Suppressor macrophage treated with lipopolysaccharide for 1 hour (primary cell): ENCODE measurements at places on chromosomes 6 and 20.

GRCh38 chr20:62944184-62944583 lies 6.2 kb downstream of the GID8 start:
- DNase-seq = no peak

DNA sequence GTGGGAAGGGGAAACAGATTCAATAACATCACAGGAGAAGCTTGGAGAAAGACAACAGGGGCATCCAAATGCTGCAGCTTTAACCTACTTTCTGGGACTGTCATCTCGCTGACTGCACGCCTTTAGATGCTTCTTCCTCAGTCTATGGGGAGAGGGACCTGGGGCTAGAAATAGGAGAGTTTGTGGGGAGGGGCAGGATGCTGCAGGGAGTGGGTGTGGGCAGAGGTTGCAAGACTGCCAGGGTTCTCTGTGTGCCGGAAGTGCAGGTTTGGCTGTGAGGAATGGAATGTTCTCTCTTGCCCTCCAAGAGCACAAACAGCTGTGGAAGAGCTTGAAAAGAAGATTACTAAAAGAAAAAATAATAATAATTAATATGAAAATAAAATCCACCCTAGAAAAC lies 93.2 kb downstream of the FOXO3 start:
- DNase-seq = no peak

- no peak for DNase-seq
Measured at GRCh38 chr6:68637071-68637470, 2.0 kb downstream of the ADGRB3 start.

- DNase-seq = no peak
Measured at GRCh38 chr6:54115966-54116365, 4.7 kb downstream of the MLIP start.

DNA sequence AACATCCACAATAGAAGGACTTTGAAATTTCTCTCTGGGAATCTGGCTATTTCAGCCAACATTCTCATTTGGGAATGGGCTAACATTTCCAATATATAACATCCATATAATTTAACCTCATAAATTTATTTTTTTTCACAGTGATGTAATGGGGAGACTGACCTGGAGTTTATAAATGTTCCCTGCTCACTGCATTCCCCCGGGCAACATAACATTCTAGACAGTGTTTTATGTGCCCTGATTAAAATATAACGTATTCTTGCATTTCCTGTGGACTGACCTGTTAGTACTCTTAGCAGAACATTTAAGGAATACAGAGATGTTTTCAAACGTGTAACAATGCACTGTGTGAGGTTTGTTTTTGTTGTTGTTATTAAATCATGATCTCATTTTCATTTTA lies 20.9 kb downstream of the TSHZ2 start:
- no peak for DNase-seq

GRCh38 chr20:57791966-57792365 lies 82.2 kb upstream of the PMEPA1 start:
- DNase-seq = peak; percentile 73

DNA sequence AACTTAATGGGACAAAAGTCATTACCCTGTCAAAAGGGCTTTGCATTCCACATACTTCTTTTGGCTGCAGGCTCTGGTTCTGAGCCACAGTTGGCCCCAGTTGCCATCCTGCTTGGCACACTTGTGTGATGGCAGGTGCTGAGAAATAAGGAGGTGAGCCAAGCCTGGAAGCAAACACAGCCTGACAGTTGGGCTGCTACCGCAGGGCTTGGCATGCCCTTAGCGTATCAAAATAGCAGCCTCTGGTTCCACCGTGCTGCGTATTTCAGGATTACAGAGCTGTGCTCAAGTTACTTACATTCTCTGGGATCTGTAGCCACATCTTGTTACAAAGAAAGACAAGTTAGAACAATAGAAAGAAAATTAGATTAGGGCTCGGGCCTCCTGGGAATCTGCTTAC lies 11.1 kb downstream of the MTHFD1L start:
- no peak for DNase-seq

- no peak for DNase-seq
Measured at GRCh38 chr6:168130697-168131371, 51.8 kb upstream of the FRMD1 start.

DNA sequence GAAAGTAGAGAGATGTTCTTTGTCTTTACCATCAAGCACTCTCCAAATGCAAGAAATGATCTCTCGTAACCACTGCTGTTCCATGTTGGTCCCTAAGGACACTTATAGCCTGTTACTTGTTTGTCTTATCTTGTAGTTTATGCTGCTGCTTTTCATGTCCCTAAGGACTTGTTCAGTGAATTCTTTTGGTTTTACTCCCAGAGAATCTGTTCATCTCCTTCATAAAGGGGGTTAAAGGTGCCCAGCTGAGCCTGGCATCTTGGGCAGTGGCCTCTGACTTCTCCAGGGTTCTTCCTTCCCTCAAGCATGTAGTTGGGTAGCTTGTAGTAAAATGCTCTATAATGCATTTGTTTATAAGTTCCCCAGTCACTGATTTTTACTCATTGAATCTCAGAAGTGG lies 864 bp upstream of the PKIG start:
- DNase-seq = no peak

DNA sequence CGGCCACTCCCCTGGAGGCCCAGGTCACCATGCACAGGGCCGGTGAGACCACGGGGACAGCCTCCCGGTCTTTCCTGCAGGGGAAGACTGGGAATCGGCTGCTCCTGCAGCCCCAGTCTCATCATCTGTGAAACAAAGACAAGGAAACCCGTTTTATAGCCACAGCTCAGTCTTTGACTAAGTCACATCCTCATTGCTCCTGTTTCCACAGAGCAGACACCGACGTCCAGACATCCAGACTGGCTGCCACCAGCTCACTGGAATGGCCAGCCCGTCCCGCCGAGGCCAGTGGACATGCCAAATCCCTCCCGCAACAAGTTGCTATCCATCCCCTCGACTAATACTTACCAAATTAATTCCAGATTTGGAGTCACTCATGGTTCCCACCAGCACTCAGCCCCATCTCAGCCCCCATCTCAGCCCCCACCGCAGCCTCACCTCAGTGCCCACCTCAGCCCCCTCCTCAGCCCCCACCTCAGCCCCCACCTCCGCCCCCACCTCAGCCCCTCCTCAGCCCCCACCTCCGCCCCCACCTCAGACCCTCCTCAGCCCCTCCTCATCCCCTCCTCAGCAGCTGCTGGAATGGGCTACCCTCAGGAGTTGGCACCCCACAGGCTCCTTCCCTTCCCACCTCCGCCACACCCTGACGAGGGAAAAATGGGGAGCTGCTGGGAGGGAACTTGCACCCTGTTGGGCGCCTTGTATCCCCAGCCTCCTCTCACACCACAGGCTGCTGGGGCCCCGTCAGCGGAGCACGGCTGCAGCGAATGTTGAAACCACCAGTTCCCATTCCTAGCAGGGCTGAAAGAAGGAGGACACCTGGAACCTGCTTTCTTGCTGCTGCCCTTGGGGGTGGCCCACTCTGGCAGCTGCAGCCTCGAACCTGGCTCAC lies 48.7 kb downstream of the YTHDF1 start:
- DNase-seq = no peak

- DNase-seq = no peak
Measured at GRCh38 chr6:47665112-47665511, 33.3 kb upstream of the ADGRF4 start.

DNA sequence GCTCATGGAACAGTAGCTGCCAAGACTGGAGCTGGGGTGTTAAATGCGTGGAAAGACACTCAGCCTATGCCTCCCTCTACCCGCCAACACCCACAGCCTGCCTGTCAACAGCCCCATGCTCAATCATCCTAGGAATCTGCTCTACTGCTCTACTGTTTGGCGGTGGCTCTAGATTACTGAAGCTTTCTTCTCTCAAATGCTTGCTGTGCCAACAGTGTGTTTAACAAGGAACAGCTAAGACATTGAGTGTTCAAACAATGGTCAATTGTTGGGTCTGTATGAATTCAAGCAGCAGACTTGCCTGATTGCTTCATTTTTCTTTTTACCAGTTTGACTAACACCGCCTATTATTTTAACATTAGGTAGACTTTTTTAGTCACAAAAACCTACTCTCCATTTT lies 258.6 kb downstream of the SOD2 start:
- no peak for DNase-seq

DNA sequence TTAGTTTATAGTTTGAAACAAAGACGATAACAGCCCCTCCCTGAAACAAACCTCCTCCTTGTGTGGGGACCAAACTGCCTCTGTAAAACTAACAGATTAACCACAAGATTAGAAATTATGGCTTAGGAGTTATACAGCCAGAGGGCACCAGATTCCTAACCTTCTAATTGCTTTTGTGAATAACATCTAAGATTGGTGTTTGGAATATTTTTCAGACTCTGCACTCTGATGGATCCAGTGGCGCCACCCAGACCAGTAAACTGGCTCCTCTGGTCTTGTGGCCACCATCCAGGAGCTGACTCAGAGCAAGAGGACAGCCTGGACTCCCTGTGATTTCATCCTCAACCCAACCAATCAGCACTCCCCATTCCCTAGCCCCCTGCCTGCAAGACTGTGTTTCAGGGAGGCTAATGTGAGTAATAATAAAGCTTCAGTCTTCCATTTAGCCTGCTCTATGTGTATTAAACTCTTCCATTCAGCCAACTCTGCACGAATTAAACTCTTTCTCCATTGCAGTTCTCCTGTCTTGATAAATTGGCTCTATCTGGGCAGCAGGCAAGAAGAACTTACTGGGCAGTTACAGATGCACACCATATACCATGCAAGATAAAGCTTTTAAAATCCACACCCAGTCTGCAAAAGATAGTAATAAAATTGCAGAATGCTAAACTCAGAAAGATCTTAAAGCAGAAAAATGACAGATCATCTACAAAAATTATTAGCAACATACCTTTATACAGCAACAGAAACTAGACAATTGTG lies 58.5 kb upstream of the SLC22A16 start:
- no peak for DNase-seq

DNA sequence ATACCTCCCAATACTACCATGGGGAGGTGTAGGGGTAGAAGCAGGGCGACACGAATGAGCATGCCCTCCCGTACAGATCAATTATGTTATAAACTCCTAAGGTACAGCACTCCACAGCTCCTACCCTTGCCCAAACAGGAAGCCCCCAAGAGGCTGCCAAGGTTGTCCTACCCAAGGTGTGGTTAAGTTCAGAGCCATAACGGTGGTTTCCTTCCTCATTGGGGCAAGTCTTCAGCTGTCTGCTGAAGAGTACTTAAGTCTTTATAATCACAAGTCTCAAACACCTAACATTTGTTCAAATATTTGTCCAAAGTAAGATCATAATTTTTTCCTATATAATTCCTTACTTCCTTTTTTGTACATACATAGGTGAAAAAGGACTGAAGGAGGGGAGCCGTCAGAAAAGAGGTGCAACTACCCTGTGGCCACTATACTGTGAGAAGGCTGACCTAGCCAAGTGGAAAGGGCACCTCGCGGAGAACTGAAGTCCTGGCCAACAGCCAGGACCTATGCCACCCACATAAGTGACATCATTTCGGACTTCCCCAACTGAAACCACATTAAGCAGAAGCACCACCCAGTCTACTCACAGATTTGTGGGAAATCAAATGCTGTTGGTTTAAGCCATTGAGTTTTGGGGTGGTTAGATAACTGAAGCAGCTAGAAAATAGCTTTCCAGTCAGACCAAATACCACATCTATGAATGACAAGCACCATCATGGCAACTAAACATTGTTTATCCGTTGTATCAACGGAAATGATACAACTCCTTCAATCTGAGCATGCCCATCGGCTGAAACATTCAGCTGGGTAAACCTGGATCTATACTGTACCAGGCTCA lies 2.9 kb upstream of the RAB22A start:
- peak; percentile 97 for DNase-seq

DNA sequence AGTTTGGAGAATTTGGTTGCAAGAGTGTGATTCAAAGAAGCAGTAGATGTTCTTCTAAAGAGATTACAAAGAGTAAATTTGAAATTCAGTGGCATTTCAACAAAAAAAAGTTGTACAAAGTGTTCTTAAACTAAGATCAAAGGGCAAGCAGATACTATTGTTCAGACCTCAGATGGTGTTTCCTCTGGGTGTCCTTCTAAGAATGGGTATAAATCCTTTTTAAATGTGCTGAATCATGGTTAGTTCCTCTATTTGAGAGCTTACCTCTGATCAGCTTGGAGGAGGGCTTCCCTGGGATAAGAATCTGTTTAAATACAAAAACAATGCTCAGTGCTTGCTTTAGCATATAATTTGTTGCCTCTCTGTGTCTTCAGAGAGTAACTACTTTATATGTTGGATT lies 6.3 kb downstream of the BMP6 start:
- DNase-seq = peak; percentile 14

DNA sequence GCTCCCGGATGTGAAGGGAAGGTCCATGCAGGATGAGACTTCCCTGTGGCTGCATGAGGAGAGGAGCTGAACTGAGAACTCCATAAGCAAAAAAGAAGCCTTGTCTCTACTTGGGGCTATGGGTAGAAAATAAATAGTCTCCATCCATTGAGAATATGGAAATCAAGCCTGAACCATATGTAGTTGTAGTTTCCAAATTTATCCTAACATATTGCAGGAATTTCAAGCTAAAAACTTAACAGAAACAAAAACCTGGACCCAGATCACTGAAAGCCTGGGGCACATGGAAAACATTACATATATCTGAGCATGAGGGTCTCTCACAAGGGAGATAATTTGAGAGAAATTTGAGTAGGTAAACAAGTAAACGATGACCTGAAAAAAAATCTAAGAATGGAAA lies 94.9 kb upstream of the C6orf118 start:
- DNase-seq = no peak

GRCh38 chr6:56529594-56530191 lies 113.0 kb downstream of the DST start:
- DNase-seq = no peak

DNA sequence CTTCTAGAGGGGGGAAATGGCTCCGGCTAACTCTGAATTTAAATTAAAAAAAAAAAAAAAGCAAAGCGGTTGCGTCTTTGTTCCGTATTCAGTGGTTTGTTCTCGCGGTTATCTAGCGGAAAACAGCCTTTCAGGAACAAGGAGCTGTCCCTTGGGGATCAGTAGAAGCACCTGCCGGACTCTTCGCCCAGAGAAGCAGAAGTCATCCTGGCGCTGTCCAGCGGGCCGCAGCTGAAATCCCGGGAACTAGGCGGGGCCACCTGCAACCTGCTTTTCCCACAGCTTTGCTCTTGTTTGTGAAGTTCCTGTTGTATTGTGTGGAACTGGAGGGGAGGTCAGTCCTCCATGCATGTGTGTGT lies 43.9 kb upstream of the GJE1 start:
- no peak for DNase-seq

GRCh38 chr6:158230967-158231550 lies 62.9 kb downstream of the GTF2H5 start:
- no peak for DNase-seq
